ENCODE measurements at places on chromosomes 12 and 14.

DNA sequence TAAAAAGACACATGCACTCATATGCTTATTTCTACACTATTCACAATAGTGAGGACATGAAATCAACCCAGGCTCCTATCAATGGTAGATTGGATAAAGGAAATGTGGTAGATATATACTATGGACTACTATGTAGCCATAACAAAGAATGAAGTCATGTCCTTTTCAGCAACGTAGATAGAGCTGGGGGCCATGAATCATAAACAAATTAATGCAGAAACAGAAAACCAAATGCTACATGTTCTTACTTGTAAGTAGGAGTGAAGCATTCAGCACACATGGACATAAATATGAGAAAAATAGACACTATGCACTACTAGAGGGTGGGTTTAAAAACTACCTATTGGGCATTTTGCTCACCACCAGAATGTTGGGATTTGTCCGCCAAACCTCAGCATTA, 278.0 kb upstream of the MIS18BP1 start:
- no peak for DNase-seq

- no peak for DNase-seq
Measured at GRCh38 chr12:4829793-4830162, 79.9 kb upstream of the KCNA1 start.

- no peak for DNase-seq
Measured at GRCh38 chr12:130181211-130181610, 18.9 kb downstream of the FZD10 start.

GRCh38 chr12:68505970-68506369, 104.7 kb upstream of the RAP1B start:
- DNase-seq: no peak

DNA sequence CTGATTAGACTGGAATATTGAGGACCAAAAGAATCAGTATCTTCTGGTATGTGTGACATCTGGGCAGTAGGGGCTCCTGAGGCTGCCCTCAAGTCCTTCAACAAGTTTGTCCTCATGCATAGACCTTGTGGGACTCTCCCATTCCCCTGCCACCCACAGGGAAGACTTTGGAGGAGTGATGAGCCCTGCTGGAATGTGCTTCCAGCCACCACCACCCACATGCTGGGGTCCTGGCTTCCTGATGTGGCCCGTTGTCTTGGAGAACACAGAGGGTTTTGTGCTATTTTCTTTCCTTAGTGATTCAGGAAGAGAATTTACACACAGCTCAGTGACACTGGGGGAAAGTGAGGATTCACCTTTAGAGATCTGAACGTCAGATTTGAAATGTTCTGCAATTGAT, 29.2 kb upstream of the SEL1L start:
- DNase-seq: no peak

GRCh38 chr12:131014343-131014742, 60.6 kb downstream of the ADGRD1 start:
- no peak for DNase-seq

DNA sequence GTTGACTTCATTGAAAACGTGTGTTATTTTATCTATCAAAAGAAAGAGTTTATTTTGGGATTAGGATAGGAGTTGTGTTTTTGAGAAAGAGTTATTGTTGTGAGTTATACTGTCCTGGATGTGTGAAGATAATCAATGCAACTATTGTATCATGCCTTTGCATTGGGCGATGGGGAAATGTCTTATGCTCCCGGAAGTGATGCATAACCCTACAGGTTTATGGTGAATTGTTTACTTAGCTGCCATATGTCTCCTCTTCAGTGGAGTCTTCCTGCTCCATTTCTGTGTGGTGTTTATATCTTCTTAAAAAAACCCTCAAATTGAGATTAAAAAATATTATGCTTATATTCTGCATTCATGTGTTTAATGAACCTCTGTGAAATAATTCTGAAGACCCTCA, 6.5 kb downstream of the PDE3A start:
- no peak for DNase-seq

DNA sequence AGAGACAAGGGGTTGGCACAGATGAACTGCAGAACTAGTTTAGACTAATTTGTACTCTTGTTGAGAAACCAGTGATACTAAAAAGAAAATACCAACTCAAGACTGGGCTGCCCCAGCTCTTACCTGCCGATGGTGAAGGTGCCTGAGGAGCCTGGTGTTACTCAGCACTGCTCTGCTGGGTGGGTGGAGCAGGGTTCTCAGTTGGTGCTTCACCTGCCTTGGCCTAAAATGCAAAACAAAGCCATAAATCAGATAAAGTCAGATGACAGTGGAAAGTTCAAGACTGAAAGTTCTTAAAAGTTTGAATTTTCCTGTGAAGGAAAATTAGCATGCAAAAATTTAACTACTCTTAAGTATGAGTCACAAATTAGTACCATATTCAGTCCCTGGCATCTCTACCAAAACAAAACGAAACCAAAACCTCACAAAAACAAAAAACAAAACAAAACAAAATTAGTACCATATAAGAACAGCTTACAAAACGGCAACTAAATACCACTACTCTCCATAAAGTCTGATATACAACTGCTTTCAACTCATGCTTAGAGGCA, 21.9 kb downstream of the YBX3 start:
- no peak for DNase-seq

DNA sequence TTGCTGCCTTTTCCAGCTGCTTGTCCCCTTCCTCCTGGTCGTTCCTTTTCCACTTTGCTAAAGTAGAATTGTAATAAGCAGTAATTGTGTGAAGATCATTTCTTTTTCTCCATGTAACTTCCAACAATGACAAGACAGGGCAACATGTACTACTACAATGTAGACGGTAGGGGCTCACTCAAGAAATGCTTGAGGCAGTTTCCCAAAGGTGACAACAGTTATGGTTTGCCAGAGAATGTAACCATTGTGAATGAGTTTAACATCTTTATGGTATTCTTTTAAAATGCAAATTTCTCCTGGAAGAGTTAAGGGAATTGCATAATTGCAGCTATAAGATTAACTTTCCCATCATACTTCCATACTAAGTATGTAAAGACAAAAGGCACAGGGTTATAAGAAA, 23.8 kb upstream of the PHLDA1 start:
- no peak for DNase-seq

GRCh38 chr12:25734529-25735180, 181.6 kb upstream of the LMNTD1 start:
- no peak for DNase-seq

DNA sequence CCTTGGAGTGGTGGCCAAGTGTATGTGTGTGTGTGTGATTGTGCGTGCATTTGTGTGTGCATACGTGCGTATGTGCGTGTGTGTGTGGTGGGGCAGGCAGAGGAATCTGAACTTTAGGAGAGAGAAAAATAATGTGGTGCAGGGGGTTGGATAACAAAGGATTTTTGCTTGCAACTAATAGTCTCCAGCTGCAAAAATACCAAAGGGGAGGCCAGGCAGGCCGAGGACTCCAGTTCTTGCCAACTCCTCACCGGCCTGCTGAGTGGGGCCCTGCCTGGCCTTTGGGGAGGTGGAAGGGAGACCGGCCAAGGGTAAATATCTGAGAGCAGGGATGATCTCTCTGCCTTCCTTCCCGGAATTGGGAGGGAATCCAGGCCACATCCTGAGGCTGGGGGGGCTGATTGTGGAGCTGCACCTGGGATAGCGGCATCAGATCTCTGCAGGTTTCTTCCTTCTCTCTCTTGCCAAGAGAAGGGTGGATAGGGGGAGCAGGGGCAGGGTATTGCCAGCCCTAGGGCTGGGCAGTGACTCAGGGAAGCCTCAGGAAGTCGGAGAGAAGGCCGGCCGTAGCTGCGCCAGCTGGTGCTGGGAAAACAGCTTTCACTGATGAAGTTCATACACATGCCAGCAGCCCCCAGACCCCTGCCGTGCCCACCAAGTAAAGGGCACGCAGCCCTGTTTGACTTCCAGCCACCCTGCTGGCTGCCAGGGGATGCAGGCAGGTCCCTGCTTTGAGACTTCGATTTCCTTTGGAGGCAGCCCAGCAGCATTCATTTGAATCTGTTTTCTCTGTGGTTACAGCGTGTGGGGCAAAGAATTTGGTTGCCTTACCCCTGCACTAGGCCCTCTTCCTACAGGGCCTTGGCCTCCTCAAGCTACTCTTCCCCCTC, 4.6 kb upstream of the LRP1-AS start:
- DNase-seq: no peak

- DNase-seq: no peak
Measured at GRCh38 chr12:54882079-54882478, 27.8 kb downstream of the MUCL1 start.

- no peak for DNase-seq
Measured at GRCh38 chr14:99389174-99389826, 91.4 kb downstream of the SETD3 start.

DNA sequence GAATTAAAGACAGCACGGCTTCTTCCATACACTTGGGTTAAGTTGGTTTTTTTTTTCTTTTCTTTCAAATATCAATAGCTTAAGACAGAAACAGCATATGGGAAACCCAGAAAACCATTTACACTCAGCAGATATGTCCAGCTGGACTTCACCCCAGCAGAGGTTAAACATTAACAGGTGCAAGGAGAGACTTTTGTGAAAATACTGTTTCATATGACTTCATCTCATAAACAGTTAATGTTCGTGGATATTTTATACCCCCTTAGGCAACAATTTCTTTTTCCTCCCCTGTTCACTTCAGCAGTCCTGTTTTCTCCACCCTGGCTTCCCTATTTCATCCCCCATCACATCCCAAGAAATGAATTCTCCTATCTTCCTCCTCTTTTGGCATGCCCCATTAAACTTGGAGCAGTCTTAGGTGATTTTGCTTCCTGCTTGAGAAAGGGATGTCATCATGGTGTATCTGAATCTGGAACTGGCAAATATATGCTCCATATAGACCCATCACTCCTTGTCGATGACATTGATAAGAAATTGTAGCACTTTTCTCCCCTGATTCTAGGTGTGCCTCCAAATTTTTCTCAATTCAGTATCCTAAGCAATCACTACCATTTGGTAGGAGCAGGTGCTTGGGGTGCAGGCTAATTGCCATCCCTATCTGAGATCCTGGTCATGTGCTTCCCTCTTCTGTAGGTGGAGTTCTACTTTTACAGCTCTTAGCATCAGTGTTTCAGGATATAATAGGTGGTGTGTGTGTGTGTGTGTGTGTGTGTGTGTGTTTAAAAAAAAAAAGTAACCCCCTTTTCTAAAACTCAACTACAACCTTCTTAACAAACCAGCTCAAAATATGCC, 67.9 kb downstream of the BMP4 start:
- DNase-seq: no peak

- DNase-seq: no peak
Measured at GRCh38 chr14:36522972-36523715, 3.1 kb upstream of the NKX2-1 start.

- DNase-seq: no peak
Measured at GRCh38 chr12:13119826-13120225, 16.4 kb upstream of the GSG1 start.

DNA sequence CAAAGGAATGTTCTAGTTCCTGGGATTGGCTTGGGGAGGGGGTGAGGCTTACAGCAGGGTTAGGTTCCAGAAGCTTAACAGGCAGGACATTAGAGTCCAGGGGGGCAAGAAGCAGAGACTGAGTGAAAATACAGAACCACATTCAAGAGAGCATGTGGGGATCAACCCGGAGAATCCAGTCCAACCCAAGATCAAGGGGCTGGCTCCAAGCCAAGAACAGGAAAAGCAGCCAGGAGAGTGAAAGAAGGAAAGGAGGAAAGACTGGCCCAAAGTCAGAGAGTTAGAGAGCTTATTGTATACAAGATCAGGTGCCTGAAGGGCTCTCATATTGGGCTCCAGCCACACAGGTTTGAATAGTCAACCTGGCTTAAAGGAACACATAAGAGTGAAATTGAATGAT, 190.3 kb upstream of the CDKN3 start:
- no peak for DNase-seq

GRCh38 chr14:36988989-36989388, 183.4 kb downstream of the SLC25A21 start:
- no peak for DNase-seq

DNA sequence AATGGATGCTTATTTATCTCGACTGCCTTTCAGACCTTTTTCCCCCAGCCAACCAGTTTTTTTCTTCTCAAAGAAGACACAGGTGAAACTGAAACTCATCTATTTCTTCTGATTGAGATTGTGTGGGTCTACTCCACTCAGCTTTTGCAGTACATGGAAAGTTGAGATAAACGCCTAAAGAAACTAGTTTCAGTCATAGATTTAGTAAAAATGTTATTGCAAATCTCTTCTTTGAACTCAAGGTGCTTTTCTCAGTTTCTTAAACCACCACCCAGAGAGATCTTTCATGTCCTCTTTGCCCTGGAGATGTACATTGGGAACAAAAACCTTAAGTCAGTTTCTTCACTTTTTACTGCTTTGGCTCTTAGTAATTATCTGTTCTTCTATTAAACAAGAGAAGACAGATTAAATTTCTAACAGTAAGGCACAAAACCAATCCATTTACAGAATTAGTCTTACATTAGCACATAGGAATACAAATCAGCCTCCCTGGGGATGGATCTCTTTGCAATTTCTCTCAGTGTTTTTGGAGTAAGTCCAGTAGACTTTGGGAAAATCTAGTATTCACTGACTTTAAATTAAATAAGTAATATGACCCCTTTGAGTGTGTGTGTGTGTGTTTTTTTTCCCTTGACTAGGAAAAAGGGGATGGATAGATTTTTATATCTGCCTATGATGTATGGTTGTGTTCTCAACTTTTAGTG, 11.6 kb downstream of the FBXW8 start:
- DNase-seq: no peak

GRCh38 chr12:120257041-120257821, 8.3 kb downstream of the PXN start:
- DNase-seq: no peak

- no peak for DNase-seq
Measured at GRCh38 chr12:103207936-103208335, 250.5 kb downstream of the ASCL1 start.
